Naive B cell (primary cell): ENCODE measurements at places on chromosomes 5 and 9.

GRCh38 chr5:1732238-1732941 is 67.2 kb downstream of the MRPL36 start:
- H3K36me3 ChIP-seq, result no peaks in the 10 kb centered on the region
- H3K27ac ChIP-seq, result peak overlapping the region; percentile 1
- peaks cover 30% of the 10 kb centered on the region for H3K27me3 ChIP-seq
- H3K4me1 ChIP-seq, result no peaks in the 10 kb centered on the region

GRCh38 chr5:31232273-31232888 is 38.9 kb downstream of the CDH6 start:
- H3K4me1 ChIP-seq, result no peaks in the 10 kb centered on the region
- H3K36me3 ChIP-seq, result no peaks in the 10 kb centered on the region
- no peak overlapping the region for H3K4me3 ChIP-seq
- no peak overlapping the region for H3K27ac ChIP-seq
- H3K27me3 ChIP-seq, result no peaks in the 10 kb centered on the region

GRCh38 chr9:106622164-106622487 is 240.8 kb upstream of the ZNF462 start:
- no peak overlapping the region for H3K27ac ChIP-seq
- no peaks in the 10 kb centered on the region for H3K36me3 ChIP-seq
- H3K4me3 ChIP-seq, result no peak overlapping the region
- no peaks in the 10 kb centered on the region for H3K4me1 ChIP-seq
- H3K27me3 ChIP-seq, result no peaks in the 10 kb centered on the region

DNA sequence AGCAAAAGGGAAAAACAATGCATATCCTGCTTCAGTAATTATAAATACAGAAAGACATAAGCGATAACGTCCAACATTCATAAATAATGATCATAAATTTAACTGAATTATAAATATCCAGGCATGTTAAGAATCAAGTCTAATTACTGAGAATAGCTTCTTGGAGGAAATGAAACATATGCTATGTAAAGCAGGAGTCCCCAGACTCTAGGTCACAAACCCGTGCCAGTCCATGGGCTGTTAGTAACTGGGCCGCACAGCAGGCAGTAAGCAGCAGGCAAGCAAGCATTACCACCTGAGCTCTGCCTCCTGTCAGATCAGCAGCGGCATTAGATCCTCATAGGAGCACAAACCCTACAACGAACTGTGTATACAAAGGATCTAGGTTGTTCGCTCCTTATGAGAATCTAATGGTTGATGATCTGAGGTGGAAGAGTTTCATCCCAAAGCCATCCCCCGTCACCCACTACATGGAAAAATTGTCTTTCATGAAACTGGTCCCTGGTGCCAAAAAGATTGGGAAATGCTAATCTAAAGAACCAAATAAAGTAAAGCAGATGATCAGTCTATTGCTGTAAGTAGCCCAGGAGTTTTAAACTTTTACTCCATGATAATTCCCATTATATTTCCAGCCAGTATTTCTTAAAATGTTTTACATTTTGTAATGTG is 50.4 kb downstream of the CERT1 start:
- H3K4me1 ChIP-seq, result peaks cover 52% of the 10 kb centered on the region
- H3K27me3 ChIP-seq, result no peaks in the 10 kb centered on the region
- peak overlapping the region; percentile 35 for H3K4me3 ChIP-seq
- no peak for DNase-seq

DNA sequence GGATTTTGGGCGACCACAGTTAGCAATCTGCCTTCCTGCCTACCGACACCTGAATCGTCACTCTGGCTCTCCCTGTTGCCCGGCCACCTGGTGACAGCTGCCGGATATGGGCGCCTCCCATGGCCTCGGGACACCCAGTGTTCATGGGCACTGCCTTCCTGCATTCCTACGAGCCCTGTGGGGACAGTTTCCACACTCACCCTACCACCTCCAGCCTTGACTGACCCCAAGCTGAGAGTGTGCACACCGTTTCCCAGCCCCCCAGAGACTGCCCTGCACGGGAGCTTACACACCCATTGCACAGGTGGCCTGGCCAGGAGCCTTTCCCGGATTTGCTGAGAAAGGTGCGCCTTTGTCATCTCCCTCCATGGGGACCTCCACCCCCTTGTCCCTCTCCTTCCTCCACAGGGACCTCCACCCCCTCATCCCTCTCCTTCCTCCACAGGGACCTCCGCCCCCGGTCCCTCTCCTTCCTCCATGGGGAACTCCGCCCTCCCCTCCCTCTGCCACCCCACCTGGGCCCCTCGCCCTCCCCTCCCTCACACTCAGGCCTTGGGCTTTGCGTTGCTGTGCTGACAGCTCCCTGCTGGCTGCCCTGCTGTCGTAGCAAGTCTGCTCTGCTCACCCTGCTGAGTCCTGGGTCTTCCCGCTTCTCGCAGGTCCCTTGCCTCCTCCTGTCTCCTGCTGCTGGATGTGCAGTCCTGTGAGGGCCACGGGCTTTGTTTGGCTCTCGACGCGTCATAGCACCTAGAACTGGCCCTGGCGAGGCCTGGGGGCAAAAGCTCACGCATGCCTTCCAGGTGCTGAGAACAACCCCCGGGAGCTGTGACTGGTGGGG is 48.4 kb downstream of the MRPL36 start:
- DNase-seq, result no peak
- peaks cover 32% of the 10 kb centered on the region for H3K27me3 ChIP-seq
- no peak overlapping the region for H3K27ac ChIP-seq
- H3K36me3 ChIP-seq, result no peaks in the 10 kb centered on the region
- H3K4me1 ChIP-seq, result no peaks in the 10 kb centered on the region
- no peak overlapping the region for H3K4me3 ChIP-seq
